ENCODE measurements at places on chromosomes 3 and 15. TPM values are rescaled to one million over a fixed set of nuclear protein-coding genes. Genes with fewer than 3 reads are reported as not detected.
A peak's percentile ranks its signal among the peaks of the same experiment; 100 is the strongest.

DNA sequence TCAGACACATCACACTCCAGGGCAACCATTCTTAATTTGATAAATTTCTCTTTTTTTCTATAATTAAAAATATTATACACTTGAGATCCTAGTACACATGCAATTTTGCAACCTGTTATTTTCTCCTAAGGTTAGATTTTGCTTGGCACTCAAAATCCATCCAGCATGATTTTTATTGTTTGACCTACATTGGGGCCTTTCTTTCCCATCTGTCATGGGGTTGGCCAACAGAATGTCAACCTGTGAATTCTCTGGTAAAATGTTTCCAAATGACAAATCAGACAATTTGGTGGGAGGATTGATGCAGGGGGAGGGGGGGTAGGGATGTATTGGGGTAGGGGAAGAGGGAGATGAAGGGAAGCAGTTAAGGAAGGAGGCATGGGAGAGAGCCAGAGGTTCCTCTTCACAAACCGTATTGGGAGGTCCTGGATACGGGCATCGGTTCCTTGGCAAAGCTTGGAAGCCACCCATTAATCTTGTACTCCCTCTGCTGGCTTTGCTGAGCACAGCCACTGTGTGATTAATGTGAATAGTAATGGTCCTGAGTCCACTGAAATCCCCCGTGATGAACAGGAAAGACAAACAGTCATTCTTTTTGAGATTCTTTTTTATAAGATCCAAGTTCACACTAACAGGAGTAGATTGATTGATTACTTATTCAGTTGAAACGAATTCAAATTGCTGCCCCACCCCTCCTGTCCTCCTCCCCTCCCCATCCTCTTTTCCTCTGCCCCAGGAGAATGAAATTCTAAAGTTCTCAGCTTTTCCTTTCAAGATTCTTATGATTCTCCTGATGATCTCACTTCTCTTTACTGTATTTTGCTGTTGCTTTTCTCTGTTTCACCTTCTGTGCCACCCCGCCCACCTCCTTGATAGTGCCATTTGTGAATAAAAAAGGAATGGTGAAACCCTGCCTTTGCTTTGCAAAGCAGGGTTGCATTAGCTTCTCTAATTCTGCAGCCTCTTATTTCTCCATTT, 82.2 kb upstream of the SLC25A26 start:
- DNase-seq = no peak

The GHRL gene
- polyA plus RNA-seq = 3.7 TPM

- DNase-seq = no peak
These were observed 220.2 kb upstream of the COL8A1 start for GRCh38 chr3:99418209-99418635.

DNA sequence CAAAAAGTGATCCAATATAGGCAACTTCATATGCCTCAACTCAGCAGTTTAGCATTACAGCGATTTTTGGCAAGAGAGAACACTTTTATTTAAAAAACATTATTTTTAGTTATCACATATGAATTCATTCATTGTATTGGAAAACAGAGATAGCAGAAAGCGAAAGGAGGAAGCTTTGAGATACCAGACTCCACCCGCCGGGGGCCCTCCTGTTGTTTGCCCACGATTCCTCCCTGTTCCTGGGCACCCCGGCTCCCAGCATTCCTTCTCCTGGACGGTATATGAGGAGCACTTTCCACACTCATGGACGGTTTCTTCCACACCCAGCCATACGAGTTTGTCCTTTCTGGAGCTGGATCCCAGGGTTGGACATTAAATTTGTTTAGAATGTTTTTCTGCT, 18.2 kb downstream of the APBA2 start:
- DNase-seq = no peak

The ZCWPW2 gene
- polyA plus RNA-seq = 1.4 TPM

DNA sequence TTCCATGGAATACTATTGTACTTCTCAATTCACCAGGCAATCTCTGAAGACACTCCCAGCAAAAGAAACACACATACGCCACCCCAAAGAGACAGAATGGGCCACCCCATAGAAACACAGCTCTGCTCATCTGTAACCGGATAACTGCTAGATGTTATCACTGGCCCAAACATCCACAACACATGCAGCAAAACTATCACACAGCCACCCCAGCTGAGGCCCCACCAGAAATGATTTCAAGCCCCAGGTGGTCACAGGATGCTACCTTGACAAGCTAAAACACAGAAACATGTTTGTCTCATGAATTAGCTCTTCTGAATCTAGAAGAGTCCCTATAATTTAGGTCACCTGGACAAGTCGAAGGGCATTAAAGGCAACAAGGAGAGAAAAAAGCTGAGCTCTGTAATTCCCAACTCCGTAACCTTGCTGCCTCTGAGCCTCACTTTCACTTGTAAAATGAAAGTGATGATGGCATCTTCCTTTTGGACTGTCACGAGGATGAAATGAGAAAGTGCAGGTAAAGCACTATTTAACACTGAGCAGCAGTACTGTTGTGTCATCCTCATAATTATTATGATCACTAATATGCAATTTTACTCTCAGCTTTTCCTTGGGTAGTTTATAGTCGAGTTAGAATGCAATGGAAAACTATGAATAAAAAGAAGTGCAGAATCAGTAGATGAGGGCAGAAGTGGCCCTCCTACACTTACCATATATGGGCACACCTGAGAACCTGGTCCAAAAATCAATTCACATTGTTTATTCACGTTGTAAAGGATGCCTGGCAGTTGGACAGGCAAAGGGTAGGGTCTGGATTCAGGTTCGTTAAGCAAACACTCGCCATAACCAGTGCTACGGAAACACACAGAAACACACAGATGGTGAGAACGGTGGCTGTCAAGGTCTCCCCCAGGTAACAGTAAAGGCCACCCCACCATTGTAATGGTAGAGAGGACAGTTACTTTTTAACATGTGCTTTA, 38.6 kb downstream of the ADAMTS9 start:
- no peak for DNase-seq

The HERC2 gene
- polyA plus RNA-seq = 27.1 TPM

DNA sequence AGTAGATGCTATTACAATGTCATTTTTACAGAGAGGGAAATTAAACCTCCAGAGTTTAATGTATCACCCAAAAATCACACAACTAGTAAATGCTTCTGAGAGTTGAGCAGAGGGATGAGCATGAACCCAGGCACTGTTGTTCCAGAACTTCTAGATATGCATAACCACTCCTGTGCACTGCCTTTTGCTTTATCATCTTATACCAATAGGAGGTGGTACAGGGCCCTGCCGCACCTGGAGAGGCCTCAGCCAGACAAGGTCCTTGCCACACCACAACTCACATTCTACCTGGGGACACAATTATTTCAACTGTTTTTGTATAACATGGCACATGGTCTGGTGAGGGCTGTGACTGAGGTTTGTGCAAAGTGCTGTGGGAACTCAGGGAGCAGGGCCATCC, 78.5 kb upstream of the NTRK3 start:
- no peak for DNase-seq

- DNase-seq = no peak
These were observed 34.1 kb downstream of the ABTB1 start for GRCh38 chr3:127706785-127707351.

DNA sequence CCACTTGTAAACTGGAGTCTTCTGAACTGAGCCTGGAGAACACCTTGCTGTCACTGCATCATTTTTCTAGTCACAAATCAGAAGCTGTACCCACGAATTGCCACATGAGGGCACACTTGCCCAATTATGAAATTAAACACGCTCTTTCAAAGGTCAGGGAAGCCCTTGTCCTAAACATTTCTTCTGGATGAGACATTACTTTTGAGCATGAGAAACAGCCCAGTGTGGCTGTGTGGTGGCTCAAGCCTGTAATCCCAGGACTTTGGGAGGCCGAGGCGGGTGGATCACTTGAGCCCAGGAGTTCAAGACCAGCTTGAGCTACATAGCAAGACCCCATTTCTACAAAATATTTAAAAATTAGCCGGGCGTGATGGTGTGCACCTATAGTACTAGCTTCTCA, 27.5 kb upstream of the CFAP161 start:
- peak; percentile 62 for DNase-seq

GRCh38 chr15:81388436-81388770, 14.4 kb upstream of the TMC3 start:
- DNase-seq = no peak

- no peak for DNase-seq
These were observed 27.5 kb downstream of the NR1I2 start for GRCh38 chr3:119809249-119810017.

- DNase-seq = no peak
These were observed 267.7 kb upstream of the LMCD1 start for GRCh38 chr3:8233938-8234337.

The C3orf85 gene
- polyA plus RNA-seq = 0.32 TPM

The PYGO1 gene
- 0.62 TPM for polyA plus RNA-seq

DNA sequence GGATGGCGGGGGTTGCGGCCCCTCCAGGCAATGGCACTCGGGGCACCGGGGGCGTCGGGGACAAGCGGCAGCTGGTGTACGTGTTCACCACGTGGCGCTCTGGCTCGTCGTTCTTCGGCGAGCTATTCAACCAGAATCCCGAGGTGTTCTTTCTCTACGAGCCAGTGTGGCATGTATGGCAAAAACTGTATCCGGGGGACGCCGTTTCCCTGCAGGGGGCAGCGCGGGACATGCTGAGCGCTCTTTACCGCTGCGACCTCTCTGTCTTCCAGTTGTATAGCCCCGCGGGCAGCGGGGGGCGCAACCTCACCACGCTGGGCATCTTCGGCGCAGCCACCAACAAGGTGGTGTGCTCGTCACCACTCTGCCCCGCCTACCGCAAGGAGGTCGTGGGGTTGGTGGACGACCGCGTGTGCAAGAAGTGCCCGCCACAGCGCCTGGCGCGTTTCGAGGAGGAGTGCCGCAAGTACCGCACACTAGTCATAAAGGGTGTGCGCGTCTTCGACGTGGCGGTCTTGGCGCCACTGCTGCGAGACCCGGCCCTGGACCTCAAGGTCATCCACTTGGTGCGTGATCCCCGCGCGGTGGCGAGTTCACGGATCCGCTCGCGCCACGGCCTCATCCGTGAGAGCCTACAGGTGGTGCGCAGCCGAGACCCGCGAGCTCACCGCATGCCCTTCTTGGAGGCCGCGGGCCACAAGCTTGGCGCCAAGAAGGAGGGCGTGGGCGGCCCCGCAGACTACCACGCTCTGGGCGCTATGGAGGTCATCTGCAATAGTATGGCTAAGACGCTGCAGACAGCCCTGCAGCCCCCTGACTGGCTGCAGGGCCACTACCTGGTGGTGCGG, 1.9 kb downstream of the CHST2 start:
- DNase-seq = peak; percentile 69

The TMCO5A gene
- polyA plus RNA-seq = 0.27 TPM

The AGTR1 gene
- 2.1 TPM for polyA plus RNA-seq

GRCh38 chr3:133259767-133260166, 140.1 kb upstream of the BFSP2 start:
- no peak for DNase-seq

The BLM gene
- 13.2 TPM for polyA plus RNA-seq

DNA sequence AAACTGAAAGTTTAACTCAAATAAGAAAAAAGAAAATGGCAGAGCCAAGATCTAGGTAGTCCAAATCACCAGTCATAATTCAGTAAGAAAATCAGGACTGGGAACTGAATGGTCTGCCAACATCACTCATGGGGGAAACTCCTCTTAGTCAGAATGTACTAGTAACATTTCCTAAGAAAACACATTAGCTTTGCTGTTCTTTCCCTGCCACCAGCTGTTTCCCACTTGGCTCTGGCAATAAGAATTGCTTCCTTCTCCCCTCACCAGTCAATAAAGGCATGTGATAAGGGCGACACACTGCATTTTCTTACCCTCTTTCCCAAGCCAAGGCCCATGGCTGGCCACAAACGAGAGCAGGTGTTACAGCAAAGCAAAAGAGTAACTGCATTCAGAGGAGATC, 46.1 kb downstream of the PIK3R4 start:
- no peak for DNase-seq

The GOLGA6D gene
- 0.05 TPM for polyA plus RNA-seq

The NR1I2 gene
- polyA plus RNA-seq = 0.21 TPM

GRCh38 chr3:171813897-171814460, 3.7 kb upstream of the PLD1 start:
- no peak for DNase-seq

The CD200R1 gene
- 2.5 TPM for polyA plus RNA-seq

The GPR27 gene
- 1.7 TPM for polyA plus RNA-seq
